Activated CD8-positive, alpha-beta memory T cell treated with anti-CD3 and anti-CD28 coated beads, Interleukin-2, amount 10 ng/mL, durations not matched to agents 7 days and 5 days (primary cell): ENCODE measurements at places on chromosomes 3 and 15.

DNA sequence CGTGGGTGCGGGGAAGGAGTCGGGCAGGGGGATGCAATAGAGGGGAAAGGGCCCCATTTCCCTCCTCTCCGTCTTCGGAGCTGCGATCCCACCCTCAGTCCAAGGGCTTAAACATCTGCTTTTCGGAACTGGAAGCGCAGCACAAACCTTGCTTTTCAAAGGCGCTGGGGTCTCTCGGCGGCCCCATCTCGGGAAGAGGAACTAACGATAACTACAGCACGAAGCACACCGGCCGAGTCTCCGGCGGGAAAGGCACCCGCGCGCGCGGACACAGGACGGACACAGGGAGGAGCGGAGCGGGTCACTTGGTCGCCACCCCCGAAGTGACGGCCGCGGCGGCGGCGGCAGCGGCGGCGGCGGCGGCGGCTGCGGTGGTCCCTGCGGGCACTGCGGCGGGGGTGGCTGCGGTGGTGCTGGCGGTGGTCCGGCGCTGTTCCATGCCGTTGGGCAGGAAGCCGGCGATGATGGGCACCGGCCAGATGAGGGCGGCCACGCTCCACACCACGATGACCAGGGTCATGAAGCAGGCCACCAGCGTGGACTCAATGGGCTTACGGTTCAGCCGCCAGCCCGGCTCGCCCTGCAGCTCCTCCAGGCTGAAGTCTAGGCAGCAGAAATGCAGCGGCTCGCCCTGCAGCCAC is 1.1 kb downstream of the TMEM158 start:
- DNase-seq, result peak; percentile 47

DNA sequence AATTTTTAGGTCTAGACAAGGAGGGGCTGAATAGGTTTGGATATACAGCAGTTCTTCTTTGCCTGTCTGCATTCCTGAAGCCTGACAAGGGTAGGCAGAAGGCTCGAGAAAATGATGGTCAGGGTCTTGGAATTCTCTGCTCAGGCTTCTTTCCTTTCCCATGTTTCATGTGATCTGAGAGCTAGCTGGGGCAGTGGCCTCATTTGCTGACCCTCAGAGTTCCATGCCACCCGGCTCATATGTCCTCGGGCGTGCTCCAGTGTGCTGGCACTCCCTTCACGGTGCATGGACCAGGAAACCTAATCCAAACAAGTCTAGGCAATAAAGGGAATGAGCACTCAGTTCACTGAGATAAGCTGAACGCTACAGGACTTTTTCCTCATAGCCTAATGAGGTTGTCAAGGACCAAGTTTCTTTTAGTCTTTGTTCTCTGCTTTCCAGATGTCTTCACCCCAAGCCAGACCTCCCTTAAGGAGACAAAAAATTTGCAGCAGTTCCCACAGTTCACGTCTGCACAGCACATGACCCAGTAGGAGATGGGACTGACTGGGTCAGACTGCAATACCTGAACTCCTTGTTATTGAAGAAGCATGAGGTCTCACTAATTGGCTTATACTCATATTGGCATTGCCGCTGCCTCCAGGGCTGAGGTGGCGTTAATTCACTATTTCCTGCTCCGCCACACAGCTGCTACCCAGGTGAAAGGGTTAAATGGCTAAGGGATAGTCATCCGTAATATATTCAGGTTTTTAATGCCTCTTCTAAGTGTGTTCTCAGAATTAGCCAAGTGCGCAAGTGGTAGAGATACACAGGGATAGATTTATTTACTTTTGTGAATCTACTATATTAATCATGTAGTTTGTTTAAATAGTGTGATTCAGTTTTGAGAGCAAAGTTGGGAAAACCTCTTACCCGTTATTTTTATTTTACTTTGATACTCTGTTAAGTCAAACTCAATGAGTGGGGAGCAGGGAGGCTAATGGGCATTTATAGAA is 15.3 kb upstream of the RTP4 start:
- no peak for DNase-seq

GRCh38 chr15:55916666-55917409 is 76.6 kb downstream of the NEDD4 start:
- DNase-seq, result no peak

DNA sequence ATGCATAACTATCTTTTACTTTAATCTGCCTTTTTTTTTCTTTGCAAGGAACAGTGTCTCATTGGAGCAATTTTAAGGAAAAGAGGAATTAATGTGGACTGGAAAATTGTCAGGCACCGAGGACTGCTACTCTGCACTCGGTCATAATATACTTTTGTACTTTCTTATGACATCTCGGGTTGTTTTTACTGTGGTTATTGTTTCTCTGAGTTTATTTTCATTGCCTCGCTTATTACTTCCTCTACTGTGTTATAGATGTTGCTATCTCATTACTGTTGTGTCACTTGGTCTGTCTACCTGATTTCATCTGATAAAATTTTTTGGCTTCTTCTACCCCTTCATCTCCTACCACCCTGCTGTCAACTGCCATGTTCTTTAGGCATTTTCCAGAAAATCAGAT is 213.5 kb upstream of the POU1F1 start:
- DNase-seq, result no peak

DNA sequence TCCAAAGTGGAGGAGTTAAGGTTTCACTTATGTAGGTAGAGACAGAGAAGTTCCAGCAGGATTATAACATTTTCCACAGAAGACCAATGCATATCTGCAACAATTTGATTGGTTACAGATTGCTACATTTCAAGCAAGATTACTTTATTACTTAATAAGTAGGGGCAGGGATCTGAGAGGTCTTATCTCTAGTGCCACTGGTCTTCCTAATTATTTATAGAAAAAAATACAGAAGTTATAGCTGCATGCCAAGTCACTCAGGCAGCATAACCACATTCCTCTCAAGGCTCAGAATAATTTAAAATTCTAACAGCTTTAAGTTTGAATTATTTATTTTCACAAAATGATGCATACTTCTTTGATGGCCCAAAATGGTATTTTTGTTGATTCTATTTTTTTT is 30.5 kb downstream of the RAD54L2 start:
- DNase-seq, result no peak

GRCh38 chr3:6622260-6622659 is 238.7 kb upstream of the GRM7 start:
- DNase-seq, result no peak

DNA sequence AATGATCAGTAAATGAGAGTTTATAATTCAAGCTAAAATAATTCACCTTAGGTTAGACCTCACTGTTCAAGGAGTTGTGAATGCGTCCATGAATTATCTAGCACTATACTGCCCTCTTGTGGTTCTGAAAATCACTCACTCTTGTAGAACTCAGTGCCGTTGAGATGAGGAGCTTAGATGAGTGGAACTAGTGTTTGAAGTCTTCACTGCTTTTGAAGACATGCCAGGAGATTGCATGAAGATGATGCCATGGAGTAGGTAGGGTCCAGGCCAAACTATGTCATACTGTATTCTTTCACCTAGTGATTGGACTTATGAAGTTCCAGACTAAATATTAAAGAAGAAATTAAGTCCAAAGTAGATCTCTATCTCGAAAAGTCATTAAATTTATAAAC is 28.8 kb downstream of the LYSMD4 start:
- no peak for DNase-seq

DNA sequence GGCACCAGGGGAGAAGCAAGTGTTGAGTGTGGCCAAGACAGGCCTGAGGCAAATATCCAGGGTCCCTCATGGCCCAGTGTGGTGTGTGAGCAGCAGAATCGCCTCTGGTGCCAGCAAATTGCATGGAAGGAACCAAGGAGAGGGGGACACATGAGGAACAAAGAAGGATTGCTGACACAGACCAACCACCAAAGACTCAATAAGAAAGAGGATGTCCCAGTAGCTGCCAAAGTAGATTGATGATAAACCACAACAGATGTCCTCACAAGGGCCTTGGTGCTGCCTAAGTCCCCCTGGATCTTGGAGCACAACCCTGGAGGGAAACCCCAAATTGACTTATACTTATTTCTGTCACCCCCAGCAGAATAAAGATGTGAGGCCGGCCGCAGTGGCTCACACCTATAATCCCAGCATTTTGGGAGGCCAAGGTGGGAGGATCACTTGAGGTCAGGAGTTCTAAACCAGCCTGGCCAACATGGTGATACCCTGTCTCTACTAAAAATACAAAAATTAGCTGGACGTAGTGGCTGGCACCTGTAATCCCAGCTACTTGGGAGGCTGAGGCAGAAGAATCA is 10.6 kb downstream of the SRGAP3 start:
- no peak for DNase-seq

GRCh38 chr3:159987291-159987711 is 1.3 kb upstream of the IL12A start:
- no peak for DNase-seq

DNA sequence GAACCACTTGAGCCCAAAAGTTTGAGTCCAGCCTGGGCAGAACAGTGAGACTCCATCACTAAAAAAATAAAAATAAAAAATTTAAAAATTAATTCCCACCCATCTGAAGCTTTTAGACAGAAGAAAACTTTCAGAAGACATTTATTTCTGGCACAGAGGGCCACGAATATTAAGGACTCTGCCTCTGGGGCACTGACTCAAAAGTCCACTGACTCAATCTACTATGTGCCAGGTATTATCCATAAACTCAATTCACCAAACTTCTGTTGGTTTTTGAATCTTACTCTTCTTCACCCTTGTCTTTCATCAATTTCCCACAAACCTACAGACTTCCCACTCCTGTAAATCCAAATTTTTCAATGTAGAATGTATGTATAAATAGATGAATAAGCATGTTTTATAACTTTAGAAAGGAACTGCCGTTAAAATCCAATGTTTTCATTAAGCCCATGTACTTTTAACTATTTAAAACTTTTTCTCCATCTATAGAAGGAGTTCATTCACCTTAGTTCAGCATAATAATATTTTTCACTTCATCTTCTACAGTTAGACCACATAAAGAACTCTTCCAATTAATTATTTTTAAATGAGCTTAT is 19.9 kb downstream of the ATP13A3 start:
- no peak for DNase-seq

DNA sequence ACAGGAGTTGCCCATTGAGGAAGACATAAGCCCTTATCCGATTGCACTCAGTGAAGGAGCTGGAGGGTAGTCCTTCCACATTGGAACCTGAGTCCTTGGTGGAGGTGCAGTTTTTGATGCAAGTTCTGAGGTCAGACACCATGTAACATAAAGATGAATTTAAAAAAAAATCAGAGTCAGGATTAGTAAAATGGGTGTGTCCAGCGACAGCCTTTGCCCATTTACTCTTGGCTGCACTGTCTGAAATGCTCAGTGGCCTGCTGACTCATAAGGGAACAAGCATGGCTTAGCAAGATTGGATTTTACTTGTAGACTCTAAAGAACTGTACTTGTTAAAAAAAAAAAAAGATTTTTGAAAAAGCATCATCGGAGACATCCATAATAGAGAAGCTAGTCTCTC is 241.1 kb upstream of the TOPAZ1 start:
- no peak for DNase-seq

DNA sequence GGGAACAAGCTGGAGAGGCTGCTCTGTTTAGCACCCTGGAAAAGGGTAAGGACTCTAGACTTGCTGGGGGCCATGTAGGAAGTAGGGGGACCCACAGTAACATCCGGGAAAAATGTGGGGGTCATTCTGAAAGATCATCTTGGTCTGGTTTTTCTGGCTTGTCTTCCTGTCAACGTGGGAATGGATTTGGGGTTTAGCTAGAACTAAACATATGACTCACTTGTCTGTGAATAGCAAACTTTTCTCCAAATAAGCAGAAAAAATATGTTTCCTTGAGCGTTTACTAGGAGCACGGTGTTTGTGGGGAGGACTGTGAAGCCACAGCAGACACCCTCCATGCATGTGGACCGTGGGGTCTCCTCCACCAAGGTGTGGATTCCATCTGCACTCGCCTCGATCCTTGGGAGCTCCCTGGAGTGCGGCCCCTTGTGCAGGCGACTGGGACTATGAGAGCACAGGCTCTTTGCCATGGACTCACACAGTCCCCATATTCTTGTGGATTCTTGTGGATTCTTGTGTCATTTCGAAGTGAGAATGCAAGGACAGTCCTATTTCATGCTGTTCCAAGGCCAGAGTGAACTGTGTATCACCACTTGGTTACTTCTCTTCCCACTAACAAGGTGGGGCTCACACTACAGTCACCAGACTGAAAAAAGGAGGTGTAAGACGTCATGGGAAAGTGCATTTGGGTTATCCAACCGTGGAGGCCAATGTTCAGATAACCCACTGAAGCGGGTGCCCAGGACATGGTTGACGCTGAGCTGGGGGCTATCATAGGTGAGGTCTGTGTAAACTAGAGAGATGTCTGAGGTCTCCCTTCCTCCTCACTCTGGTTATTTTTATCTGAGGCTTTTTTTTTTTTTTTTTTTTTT is 25.5 kb downstream of the PGPEP1L start:
- DNase-seq, result no peak

- DNase-seq, result no peak
Measured at GRCh38 chr3:66609660-66610561, 109.1 kb upstream of the LRIG1 start.

DNA sequence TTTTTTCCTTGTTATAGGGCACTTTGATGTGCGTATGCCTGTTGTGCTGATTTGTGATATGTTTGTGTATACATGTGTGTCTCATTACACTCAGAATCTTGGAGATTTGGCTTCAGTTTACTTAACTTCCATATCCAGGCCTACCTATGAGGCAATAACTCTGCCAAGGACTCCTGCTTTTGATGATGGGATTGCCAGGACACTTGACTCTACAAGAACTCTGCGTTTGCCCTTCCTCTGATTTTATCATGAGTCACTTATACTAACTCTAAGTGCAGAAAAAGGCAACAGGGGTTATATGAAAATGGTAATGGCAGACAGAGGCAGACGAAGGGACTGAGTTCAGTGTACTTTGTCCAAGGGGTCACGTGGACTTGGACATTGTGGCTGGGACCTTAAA is 33.6 kb downstream of the MCTP2 start:
- DNase-seq, result no peak

DNA sequence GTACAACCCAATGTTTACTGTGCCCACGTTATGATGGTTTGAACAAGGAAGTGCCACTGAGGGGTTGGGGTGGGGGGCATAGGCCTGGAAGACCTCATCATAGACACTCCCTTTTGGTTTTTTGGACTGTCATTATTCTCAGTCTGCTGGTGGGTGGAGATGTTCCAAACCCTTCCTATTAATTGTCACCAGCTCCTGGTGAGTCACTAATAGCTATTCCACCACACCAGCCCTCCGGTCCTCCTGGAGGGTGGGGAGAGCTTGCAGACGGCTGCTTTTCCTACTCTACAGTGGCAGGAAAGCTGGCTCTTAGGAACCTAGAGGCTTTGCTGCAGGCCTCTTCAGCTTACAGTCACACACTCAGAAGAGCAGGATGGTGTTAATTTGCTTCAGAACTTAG is 9.0 kb upstream of the COPG1 start:
- DNase-seq, result no peak

- DNase-seq, result no peak
Measured at GRCh38 chr3:58574106-58574505, 3.1 kb downstream of the FAM107A start.

- no peak for DNase-seq
Measured at GRCh38 chr3:33826688-33827087, 28.3 kb downstream of the PDCD6IP start.

DNA sequence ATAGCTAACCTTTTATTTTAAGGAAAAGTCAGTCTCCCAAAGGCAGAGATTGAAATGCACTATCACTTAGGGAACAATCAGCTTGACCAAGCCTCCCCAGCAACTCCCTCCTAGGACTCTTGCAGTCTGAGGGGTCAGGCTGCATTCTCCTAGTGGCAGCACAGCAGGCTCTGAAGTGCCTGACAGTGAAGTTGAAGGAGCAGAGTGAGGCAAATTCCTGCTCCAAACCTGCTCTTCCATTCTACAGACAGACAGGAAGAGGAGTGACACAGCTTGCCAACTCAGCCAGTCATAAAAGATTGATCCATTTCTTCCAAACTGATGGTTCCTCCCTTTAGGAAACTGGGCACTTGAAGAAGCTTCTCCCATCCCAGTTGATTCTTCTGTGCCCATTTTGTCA is 43.9 kb upstream of the SMAD3 start:
- DNase-seq, result peak; percentile 11
